NCI-H1930 (cell line): ENCODE measurements at places on chromosomes 1 and 21.

GRCh38 chr1:64975127-64975526, 8.8 kb upstream of the JAK1 start:
- no peak for DNase-seq

DNA sequence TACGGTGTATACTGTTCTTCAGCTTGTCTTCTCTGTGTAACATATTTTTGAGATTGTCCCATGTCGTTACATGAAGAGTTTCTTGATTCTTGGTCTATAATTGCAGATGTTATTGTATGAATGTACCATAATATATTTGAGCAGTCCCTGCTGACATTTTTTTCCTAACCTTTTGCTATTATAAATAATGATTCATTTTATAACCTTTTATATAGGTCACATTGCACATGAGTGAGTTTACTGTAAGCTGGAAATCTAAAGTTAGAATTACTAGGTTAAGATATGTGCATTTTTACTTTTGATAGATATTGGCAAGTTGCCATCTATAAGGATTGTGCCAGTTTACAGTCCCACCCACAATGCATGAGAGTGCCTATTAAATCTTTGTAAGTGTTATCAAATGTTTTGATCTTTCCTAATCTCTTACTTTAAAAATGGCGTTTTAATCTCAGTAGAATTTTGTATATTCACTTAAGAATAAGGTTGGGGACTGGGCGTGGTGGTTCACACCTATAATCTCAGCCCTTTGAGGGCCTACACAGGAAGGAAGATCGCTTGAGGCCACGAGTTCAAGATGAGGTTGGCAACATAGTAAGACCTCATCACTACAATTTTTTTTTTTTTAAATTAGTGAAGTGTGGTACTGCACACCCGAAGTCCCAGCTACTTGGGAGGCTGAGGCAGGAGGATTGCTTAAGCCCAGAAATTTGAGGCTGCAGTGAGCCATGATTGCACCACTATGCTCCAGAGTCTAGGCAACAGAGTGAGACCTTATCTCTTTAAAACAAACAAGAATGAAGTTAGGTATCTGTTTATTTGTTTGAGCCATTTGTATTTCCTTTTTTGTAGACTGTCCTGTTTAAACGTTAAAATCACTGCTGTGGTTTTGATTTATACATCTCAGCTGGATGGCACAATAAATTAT, 36.5 kb downstream of the ZMYM1 start:
- no peak for DNase-seq

- DNase-seq, result no peak
These were observed 660.6 kb downstream of the LRRIQ3 start for GRCh38 chr1:73537400-73537799.

DNA sequence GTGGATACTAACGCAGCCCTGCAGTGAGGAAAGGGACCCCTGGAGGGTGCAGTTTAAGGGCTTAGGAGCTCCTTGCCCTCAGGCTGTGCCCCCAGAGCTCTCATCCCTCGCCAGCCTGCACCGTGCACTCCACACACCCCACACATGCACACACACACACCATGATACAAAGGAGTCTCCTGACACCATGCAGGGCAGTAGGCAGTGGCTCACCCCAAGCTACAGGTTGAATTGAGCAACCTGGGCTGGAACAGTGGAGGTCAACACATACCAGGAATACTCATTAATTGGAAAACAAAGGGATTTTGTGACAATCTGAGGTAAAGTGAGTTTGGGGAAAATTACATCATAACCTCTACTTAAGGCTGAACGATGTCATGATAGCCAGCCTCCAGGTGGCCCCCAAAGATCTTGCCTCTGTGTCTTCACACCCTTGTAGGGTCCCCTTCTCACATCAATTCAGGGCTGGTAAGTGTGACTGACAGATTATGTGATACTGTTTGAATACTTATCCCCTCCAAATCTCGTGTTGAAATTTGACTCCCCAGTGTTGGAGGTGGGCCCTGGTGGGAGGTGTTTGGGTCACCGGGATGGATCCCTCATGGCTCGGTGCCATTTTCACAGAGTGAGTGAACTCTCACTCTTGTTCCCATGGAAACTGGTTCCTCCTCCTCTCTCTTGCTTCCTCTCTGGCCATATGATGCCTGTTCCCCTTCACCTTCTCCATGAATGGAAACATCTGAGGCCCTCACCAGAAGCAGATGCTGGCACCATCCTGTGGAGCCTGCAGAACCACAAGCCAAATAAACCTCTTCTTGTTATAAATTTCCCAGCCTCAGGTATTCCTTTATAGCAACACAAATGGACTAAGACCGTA, 111.0 kb upstream of the RAB4A start:
- no peak for DNase-seq

DNA sequence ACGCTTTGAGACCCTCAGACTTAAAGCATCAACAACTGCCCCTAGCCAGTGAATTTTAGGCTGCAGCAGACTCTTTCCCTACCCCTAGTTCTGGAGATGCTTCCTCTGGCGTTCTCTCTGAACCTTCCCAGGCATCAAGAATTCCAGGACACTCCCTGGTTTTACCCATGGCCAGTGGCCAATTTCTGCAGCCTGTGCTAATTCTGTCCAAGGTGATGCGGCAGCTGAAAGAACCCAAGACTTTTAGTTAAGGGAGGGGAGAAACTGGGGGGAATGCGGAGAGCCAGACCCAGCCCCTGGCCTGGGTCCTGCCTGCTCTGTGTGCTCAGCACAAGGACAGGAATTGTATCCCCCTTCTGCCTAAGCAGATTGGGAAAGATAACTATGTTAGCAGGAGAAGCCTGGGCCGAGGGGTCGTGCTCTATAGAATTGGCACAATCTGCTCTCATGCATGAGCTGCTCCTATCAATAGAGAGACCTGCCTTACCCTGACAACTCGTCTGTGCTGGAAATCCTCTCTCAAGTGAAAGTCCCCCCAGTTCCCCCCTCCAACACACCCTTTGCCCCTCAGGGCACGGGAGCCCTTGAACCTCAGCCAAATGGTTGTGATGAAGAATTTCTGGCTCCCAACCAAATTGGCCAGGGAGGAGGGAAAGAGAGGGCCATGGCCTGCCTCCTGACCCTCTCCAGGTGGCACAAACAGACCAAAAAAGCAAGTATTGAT, 5.4 kb upstream of the GJA8 start:
- DNase-seq, result no peak

GRCh38 chr1:201469645-201470074, 672 bp upstream of the PHLDA3 start:
- no peak for DNase-seq

- no peak for DNase-seq
These were observed 312.6 kb downstream of the SIPA1L2 start for GRCh38 chr1:232317350-232317749.

- DNase-seq, result no peak
These were observed 6.1 kb downstream of the TFF3 start for GRCh38 chr21:42308914-42309752.

DNA sequence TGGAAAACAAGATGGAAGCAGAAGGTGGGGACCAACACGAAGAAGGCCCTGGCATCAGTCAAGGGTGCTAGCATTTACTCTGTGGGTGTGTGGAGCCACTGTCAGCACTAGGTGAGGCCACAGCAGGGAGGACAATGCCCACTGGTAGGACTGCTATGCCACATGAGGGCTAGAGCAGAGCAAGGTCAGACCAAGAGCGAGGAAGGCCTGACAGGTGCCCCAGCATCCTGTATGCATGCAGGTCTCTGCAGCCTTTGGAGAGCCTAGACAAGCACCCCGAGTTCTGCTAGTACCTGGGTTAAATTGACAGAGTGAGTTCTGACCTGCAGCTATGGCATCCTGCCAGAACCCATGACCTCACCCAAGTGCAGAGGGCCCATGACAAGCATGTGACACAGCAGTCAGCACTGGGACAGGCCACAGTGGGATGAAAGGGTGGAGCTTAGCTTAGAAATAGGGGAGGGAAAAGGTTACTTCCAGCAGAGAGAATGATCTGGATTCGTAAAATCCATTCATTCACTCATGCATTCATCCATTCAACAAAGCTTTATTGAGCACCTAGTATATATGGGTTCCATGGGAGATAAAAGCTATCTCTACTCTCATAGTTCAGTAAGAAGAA, 9.0 kb upstream of the CSF1 start:
- DNase-seq, result no peak

- DNase-seq, result no peak
These were observed 48.3 kb downstream of the CD46 start for GRCh38 chr1:207799989-207800648.

GRCh38 chr1:216223486-216223885, 199.8 kb downstream of the USH2A start:
- DNase-seq, result no peak

- no peak for DNase-seq
These were observed 57.2 kb downstream of the LAMC1 start for GRCh38 chr1:183080406-183080805.

- no peak for DNase-seq
These were observed 42.4 kb upstream of the AKT3 start for GRCh38 chr1:243892456-243892855.

GRCh38 chr1:155300024-155300423, 1.2 kb downstream of the PKLR start:
- no peak for DNase-seq

DNA sequence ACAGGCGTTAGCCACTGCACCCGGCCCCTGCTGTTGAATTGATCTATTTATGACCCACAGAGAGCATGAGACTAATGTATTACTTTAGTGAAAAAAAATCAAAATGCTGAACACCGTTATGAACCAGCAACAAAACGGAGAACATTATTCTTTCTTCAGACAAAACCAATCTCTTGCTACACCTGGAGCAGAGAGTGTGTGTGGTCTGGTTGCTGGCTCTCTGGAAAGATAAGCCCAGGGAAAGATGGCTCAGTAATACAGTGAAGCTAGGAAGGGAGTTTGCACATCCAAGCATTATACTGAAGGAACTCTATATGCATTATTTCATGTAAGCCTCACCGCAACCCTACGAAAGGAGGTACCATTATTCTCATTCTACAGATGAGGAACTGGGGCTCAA, 117.0 kb downstream of the GLUL start:
- DNase-seq, result no peak

- DNase-seq, result no peak
These were observed 10.3 kb upstream of the SPRR2B start for GRCh38 chr1:153081736-153082135.

- no peak for DNase-seq
These were observed 64.6 kb upstream of the AK4 start for GRCh38 chr1:65083263-65083896.

GRCh38 chr21:33836408-33836807, 79.2 kb downstream of the ATP5PO start:
- no peak for DNase-seq

- no peak for DNase-seq
These were observed 46.2 kb upstream of the SLC44A3 start for GRCh38 chr1:94773931-94774422.

DNA sequence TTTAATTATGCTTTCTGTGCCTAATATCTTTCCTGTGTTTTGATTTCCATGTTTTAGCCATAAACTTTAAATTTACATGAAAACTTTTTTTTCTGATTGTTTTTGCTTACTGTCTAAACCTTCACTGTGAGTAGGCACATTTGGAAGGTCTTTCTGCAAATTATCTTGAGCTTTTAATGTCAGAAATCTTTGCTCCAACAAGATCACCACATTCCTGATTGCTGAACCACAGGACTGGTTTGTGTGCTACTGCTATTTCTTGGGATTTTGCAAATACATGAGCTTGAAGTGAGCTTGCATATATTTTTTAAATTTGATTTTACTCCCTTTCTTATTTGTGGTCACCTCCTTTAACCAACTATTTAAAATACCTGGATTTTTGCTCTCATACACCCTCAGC, 61.3 kb downstream of the PTBP2 start:
- no peak for DNase-seq

- no peak for DNase-seq
These were observed 137.4 kb downstream of the SYT2 start for GRCh38 chr1:202572867-202573266.

DNA sequence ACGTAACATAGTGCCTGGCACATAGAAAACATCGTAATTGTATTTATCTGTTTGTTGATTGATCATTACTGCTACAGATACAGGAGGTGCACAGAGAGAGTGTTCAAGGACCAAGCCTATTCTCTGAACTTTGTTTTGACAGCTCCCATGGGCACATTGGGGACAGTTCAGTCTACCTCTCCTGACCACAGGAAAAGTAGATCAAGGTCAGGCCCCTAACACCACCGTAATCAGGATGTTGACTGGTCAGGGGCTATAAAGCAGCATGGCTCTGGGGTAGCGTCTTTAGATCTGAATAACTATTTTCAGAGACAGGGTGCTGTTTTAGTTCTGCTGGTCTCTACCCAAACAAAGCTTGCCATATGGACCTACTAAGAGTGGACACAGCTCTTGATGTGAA, 223.1 kb upstream of the IRF2BP2 start:
- no peak for DNase-seq

GRCh38 chr1:196380316-196380715, 227.9 kb downstream of the KCNT2 start:
- no peak for DNase-seq

DNA sequence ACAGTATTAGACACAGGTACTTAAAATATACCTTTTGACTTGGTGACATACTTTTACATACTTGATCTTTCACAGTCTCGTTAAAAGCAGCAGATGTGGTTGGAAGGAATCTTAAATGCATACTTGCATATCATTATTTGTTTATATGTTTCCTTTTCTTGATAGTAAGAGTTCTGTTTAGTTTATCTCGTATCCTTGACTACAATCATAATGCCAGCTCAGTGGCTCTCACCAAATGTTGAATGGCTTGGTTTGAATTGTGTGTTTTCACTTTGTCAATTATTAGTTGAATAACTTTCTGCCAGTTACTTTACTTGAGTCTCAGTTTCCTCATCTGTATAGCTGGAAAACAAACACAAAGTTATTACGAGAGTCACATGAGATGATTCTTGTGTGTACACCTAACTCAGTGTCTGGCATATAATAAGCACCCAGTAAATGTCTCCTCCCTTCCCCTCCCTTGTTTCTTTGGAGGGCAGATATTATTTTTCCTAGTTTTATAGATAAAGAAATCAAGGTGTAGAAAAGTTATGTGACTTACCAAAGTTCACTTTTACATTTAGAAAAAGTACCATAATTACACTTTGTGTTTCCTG, 131.6 kb upstream of the IVNS1ABP start:
- DNase-seq, result no peak

GRCh38 chr1:226938903-226939437, 1.1 kb upstream of the COQ8A start:
- no peak for DNase-seq

DNA sequence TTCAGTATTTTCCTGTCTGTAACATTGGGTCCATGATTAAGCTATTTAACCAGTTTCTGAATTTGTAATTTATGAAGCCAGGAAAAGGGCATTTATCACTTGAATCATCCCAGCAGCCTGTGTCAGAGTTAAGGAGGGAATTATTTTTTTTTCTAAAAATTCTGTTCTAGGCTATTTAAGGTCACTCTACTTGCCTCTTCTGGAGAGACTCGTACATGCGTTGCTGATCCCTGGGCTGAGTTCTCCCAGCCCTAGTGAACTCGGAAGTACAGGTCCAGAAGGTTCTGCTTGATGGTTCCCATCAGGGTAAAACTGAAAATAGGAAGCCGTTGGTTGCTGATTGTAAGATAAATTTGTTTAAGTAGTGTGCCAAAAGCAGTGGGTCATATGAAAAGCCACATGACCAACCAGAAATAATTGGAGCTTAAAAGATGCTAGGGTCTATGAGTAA, 90.7 kb downstream of the GPR88 start:
- no peak for DNase-seq
